NCI-H748 treated with DMSO at 0.1 percent for 48 hours (cell line): ENCODE measurements at places on chromosomes 2 and 18.

GRCh38 chr2:160820691-160821090 lies 327.1 kb upstream of the RBMS1 start:
- DNase-seq = no peak

DNA sequence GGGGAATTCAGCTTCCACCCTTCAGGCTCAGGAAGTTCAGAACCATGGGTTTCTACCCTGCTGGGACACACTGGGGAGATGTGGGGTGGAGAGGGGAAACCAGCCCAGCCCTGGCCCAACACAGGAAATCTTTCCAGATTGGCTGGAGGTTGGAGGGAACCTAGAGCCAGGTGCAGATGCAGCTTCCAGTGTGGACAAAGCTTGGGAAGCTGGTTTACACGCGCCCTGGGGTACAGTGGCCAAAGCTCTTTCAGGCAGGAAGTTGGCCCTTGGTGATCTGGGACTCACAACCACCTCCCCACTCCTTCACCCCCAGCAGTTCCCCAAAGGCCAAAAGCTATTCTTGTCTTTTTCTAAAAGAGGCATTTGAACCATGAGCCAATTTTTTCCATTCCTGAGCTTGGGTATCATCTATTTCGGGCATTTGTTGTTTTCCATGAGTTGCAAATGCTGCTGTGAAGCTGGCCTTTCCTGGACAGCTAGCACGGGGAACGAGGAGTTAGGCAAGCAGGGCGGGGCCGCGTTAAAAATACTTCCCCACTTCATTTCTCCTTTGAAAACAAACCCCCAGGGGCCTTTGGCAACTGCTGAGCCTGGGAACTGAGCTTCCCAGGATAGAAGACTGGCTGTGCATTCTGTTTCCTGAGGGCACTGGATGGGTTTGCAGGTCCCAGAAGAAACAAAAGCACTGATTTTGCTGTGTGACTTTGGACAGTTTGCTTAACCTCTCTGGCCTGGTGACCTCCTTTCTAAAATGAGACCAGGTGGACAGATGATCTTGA lies 3.1 kb upstream of the ARID5A start:
- DNase-seq = no peak

GRCh38 chr2:224025874-224026273 lies 13.2 kb downstream of the SERPINE2 start:
- no peak for DNase-seq

DNA sequence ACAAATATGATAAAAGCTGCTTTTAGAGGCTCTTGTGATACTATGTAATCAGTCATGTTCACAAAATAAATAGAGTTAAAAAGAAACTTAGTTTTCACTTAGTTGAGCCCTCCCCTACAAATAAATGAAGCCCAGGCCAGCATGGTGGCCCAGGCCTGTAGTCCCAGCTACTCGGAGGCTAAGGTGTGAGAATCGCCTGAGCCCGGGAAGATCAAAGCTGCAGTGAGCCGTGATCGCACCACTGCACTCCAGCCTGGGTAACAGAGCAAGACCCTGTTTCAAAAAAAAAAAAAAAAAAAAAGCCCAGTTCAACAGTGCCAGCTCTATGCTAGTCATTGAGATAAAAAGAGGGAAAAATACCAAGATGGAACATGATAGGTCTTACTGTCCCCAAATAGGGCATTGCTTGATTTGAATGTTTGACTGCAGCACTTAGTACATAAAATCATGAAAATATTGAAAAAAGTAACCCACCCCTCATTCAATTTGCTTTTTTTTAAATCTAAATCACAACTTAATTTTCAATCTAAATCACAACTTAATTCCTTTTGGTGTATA lies 1.5 kb downstream of the ASNSD1 start:
- DNase-seq = no peak

- DNase-seq = no peak
Measured at GRCh38 chr2:220192994-220193753, 565.7 kb downstream of the SLC4A3 start.

- DNase-seq = no peak
Measured at GRCh38 chr2:38122344-38122743, 46.4 kb upstream of the CYP1B1 start.

GRCh38 chr2:16374671-16375070 lies 291.0 kb downstream of the CYRIA start:
- DNase-seq = no peak

GRCh38 chr2:62586981-62587380 lies 81.0 kb upstream of the TMEM17 start:
- no peak for DNase-seq

DNA sequence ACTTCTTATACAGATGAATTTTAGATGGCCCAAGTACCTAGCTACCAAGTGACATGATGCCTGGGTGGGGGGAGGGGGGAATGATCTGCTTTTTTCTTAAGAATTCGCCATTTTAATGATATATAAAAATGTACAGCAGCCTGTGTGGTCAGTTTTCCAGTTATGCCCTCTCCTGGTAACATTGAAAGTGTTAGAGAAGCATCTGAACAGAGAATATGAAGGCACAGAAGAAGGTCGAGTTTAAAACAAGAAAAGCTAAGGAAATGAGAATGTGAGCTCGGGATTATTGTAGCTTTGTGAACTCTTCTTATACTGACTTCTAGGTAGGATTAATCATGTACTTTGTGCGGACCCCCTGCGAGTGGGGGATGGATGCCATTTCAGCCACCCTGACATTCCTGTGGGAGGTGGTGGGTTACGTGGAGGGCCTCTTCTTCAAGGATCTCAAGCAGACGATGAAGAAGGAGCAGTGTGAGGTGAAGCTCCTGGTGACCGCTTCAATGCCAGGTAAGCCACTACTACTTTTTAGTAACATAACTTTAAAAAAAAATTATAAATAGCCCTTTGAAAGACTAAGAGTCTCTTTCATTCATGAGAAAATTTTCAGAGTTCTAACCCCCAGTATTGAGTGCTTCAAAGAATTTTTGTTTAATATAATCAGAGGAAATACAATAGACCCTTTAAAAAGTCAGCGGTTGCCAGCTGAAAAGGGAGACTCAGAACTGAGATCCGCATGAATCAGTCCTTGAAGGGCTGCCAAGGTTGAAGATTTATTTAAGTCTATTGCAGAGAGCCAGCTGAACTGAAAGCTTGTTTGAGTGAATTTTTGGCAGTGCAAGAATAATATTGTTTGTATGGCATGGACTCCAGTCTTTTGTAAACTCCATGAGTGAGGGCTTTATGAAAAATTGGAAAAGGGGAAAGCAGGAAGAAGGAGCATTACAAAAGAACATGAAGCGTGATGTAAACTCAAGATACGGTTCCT lies 68.6 kb upstream of the RPE start:
- DNase-seq = no peak

- DNase-seq = no peak
Measured at GRCh38 chr2:98669675-98670074, 61.3 kb downstream of the MGAT4A start.

DNA sequence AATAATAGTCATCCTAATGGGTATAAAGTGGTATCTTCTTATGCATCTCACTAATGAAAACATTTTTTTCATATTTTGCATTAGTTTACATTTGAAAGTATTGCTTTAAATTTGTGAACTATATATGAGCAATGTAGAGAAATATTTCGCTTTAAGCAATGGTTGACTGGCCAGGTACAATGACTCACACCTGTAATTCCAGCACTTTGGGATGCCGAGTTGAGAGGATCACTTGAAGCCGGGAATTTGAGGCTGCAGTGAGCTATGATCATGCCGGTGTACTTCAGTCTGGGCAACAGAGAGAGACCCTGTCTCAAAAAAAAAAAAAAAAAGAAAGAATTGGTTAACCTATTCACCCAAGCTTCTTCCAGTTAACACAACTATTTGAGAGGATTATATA lies 15.1 kb downstream of the ZCCHC2 start:
- DNase-seq = no peak

GRCh38 chr2:159211447-159212396 lies 74.8 kb downstream of the WDSUB1 start:
- DNase-seq = no peak

DNA sequence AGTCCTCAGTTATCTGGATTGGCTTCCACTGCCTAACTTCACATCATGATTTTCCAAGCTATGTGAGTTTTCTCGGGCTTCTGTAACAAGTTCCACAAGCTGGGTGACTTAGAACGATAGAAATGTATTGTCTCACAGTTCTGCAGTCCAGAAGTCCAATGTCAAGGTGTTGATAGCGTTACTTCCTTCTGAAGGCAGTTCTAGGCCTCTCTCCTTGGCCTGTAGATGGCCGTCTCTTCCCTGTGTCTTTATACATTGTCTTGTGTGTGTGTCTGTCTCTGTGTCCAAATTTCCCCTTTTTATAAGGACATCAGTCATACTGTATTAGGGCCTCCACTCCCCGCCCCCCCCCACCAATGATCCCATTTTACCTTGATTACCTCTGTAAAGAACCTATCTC lies 7.5 kb downstream of the LTBP1 start:
- no peak for DNase-seq

DNA sequence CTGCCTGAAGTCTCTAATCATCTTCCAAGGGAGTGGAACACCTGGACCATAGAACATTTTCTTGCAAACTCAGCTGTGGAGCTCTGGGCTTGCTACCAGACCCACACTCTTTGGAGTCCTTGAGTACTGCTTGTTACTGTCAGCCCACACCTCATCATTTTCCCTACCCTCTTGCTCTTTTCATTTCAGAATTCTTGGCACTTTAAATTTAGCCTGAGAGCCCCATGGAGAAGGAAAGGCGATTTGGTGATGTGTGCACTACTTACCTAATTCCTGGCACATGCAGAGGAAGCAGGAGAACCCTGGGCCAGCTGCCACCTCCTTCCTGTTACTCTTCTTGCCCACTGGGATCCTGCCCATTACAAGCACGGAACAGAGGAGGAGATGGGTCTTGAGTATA lies 31.7 kb downstream of the TMEM178A start:
- no peak for DNase-seq

DNA sequence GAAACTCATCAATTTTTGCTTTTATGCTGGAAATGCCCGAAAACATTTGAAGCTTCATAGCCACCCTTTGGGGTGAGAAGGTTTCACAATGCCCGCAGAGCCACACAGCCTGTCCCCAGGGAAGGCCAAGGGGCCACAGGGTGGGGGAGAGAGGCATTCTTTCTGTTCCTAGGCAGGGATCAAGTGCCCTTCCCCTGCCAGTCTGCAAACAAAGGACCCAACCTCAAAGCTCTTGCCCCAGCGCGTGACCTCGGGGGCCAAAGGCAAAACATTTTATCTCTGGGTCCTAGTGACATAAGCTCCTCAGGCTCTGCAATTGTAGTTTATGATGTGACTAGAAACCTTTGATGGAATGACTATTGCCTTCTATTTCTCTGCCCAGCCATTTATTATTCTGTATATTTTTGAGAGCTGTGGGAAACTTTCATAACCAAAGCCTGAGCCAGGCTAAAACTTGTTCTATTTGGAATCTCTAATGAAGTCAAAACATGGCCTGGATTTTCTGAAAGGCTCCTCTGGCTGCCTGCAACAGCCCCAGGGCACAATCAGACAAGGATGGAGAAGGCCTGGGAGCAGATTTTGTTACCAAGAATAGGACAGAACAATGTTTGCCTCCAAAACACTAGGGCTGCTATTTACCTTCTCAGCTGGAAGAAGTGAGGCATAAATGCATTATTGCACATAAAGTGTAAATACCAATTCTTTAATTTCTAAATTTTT lies 137.2 kb upstream of the KCTD1 start:
- no peak for DNase-seq

- DNase-seq = peak; percentile 72
Measured at GRCh38 chr18:72086421-72086820, 457.7 kb downstream of the CBLN2 start.

DNA sequence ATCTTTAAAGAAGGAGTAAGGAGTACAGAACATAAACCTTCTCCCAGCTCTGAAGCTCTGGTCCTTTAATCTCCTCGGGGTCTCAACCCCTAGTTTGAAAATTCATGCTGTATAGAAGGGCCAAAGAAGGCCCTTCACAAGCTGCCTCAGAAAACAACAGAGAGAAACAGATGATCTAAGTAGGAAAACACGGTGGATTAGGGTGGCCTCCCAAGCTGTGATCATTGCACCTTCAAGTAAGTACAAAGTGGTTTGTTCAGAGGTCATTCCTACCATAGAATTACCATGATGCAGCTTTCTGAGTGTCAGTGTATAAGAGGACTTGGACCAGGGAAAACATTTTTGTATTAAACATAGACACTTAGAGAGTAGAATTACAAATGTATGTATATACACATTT lies 10.9 kb downstream of the TMEM169 start:
- no peak for DNase-seq

GRCh38 chr2:31109633-31110192 lies 28.5 kb downstream of the GALNT14 start:
- DNase-seq = no peak

- DNase-seq = no peak
Measured at GRCh38 chr18:50582500-50582899, 22.6 kb downstream of the MAPK4 start.

DNA sequence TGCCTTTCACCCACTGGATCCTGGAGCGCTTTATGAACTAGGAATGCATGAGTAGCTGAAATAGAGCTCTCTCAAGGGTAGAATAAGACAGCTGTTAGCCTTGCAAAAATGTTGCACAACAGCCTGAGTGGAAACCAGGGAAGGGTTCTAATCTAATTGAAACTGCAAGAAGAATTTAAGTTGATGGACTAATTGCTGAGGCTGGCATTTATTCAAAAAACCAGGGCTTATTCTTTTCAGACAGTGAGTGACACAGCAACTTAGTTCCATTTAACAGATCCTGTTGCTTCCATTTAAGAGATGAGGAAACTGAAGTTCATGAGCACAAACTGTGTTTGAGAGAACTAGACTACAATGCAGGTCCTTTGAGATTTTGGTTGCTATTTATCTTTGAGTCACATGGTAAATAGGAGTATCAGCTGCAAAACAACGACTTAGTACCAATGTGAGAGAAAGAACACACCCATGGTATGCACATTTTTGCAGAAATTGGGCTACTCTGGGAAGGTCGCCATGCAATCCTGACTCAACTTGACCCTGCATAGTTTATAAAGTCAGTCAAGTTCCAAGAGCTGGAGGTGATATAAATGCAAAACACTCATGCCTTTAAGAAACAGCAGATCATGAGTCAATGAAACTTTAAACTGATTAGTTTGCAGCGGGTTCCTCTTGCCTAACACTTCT lies 76.4 kb upstream of the PARD3B start:
- no peak for DNase-seq

- no peak for DNase-seq
Measured at GRCh38 chr18:39558658-39559057, 1993.1 kb upstream of the CELF4 start.

- no peak for DNase-seq
Measured at GRCh38 chr2:237616734-237617586, 10.4 kb upstream of the LRRFIP1 start.

DNA sequence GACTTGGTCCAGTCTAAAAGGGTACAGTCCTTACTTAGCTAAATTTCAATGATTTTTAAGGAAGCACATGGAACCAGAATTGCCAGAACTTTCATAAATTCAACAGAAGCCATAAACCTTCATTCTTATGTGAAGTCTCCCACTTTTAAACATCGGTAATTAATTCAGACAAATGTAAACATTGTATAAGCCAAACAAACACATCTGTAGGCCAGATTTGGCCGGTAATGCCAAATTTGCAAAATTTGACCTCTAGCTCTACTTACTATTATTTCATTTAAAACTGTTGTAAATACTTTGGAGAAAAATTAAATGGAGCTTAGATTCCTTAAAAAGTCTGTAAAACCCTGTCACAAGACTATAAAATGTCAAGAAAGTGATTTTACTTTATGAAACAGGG lies 83.2 kb upstream of the GALNT5 start:
- DNase-seq = no peak
